ENCODE measurements at places on chromosomes 2 and 18. TPM values are rescaled to one million over a fixed set of nuclear protein-coding genes. Genes with fewer than 3 reads are reported as not detected.

COLEC12 gene
- 25.9 TPM for total RNA-seq

MAP3K19 gene
- total RNA-seq, result not detected

PROC gene
- not detected for total RNA-seq

MSTN gene
- 0.11 TPM for total RNA-seq

RAB1A gene
- total RNA-seq, result 120 TPM

SPDYA gene
- not detected for total RNA-seq

CENPA gene
- total RNA-seq, result 5.7 TPM

LRRC30 gene
- total RNA-seq, result not detected

SLC39A6 gene
- 115 TPM for total RNA-seq

SP110 gene
- total RNA-seq, result 24.3 TPM

ATOH8 gene
- 50.1 TPM for total RNA-seq

DNA sequence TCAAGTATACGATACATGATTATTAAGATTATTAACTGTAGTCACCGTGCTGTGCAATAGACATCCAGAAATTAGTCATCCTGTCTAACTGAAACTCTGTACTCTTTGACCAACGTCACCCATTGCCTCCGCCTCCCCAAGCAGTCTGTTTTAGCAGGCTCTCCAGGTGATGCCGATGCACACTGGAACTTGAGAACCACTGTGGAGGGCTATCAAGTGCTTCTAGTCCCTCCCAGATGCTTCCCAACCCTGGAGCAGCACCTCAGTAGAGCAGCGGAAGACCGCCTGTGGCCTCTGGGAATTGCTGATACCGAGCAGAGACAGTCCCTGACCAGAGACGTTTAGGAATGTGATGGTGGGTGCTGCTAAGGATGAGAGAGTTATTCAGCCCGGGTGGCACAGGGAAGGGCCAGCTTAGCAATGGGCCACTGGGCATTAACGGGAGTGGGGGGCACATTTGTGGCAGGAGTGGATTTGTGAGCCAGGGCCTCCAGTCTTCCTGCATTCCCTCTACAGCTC lies 50.7 kb downstream of the LIPG start:
- no peak for DNase-seq

- DNase-seq, result no peak
Observed at GRCh38 chr2:23603156-23603555, 218.2 kb downstream of the KLHL29 start.

DNA sequence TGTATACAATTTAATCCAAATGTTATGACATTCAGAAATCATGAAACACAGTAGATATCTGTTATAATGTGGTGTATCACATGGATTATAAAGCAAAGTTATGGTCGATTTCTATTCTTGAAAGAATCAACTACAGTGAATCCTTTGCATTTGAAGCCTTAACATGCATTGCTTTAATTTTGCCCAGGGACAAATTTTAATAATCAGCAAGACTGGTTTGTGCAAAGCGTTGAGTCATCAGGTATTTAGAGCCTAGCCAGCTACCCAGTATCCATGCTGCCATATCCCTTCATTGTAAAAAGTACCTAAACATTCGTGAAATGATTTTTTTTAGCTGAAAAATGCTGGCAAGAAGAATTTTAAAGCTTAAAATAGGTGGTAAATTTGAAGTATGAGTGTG lies 8.9 kb upstream of the SPDYA start:
- peak; percentile 63 for DNase-seq

DNA sequence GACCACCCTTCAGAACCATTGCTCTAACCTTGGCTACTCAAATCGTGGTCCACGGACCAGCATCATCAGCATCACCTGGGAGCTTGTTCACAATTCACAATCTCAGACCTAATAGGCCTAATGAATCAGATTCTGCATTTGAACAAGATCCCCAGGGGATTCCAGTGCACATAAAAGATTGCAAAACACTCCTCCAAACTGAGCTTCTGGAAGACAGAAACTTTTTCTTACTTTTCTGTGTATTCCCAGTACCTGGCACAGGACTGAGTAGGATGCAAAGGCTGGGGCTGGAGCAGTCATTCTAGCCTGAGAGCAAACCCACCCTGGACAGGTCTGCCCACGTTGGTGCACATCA lies 115.1 kb upstream of the COPS8 start:
- peak; percentile 73 for DNase-seq

DNA sequence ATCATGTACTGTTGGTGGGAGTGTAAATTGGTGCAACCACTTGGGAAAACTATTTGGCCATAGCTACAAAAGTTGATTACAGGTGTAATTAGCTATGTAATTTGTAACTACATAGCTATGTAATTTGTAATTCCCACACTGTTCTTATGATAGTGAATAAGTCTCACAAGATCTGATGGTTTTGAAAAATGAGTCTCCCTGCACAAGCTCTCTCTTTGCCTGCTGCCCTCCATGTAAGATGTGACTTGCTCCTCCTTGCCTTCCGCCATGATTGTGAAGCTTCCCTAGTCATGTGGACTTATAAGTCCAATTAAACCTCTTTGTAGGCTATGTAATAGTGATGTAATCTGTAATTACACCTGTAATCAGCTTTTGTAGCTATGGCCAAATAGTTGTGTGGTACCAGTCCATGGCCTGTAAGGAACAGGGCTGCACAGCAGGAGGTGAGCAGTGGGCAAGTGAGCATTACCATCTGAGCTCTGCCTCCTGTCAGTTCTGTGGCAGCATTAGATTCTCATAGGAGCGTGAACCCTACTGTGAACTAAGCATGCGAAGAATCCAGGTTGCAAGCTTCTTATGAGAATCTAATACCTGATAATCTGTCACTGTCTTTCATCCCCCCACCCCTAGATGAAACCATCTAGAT lies 133.7 kb upstream of the COPS8 start:
- no peak for DNase-seq

DNA sequence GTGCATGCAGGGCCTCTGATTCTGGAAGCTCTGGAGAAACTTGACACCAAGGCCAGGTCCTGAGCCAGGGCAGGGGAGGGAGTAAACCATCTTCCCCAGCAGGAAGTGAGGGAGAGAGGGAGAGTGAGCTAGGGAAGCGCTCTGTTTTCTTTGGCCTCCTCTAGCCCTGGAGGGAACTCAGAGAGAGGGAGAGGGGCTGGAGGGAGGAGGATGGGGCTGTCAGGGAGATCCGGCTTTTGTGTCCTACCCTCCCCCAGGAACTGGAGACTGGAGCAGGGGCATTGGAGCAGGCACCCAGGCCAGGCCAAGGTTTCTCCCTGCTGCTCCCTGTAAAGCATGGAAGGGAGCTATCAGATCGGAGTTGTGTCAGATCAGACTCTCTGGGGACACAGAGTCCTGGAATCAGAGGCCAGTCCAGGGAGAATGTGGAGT lies 22.7 kb upstream of the PKDCC start:
- DNase-seq, result peak; percentile 56

DNA sequence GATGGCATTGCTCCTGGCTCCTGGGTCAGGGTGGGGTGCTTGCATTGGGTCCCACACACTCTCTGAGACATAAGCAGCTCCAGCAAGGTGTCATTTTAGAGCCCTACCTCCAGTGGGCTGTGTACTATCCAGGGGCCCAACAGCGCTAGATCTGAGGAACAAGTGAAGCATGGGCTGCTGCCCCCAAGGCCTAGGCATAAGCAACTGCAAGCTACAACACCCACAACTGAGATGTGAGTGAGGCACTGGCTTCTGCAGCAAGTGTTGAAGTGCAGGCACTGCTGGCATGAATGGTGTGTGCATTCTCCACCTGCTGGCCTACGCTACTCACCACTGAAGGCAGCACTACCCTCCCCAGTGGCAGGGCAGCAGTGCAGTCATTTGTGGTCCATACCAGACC lies 81.0 kb upstream of the STK39 start:
- DNase-seq, result no peak

DNA sequence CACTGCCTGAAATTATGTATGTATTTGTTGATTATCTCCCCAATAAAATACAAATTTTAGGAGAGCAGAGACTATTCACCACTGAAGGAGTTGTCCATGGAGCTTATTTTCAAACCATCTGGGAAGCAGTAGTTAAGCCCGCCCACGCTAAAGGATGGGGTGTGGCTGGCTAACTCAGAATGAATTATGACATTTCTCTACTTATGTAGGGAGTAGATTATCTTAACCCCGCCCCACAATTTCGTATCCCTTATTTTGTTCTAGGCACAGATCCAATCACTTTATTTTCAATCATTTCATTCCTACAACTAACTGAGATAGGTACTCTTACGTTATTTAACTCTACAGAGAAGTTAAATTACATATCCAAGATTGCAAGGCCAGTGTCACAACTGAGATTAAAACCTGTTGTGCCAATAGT lies 1.4 kb upstream of the LAPTM4A start:
- peak; percentile 94 for DNase-seq

- no peak for DNase-seq
Observed at GRCh38 chr18:5155907-5156287, 41.2 kb downstream of the AKAIN1 start.

GRCh38 chr2:6667326-6667725 lies 198.4 kb downstream of the CMPK2 start:
- DNase-seq, result no peak

DNA sequence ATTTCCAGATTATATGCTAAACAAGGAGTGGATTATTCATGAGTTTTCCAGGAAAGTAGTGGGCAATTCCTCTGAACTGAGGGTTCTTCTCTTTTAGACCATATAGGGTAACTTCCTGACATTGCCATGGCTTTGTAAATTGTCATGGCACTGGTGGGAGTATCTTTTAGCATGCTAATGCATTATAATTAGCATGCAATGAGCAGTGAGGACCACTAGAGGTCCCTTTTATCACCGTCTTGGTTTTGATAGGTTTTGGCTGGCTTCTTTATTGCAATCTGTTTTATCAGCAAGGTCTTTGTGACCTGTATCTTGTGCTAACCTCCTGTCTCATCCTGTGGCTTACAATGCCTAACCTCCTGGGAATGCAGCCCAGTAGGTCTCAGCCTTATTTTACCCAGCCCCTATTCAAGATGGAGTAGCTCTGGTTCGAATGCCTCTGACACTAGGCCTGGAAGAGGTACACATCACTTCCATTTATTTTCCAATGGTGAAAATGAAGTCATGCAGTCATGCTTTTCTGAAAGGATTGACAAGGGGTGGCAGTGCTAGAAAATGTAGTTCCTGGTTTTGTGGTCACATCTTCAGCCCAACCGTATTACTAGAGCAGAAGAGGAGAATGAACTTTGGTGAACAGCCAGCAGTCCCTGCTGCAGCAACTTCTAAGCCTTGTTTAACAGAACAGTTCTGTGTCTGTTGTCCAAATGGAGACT lies 26.6 kb upstream of the ITGA4 start:
- peak; percentile 20 for DNase-seq
